ENCODE measurements at places on chromosomes 1 and 21.
A peak's percentile ranks its signal among the peaks of the same experiment; 100 is the strongest.

GRCh38 chr1:91997607-91998195 lies 32.1 kb upstream of the EPHX4 start:
- no peak overlapping the region for H3K27ac ChIP-seq
- H3K27me3 ChIP-seq: no peaks in the 10 kb centered on the region
- no peaks in the 10 kb centered on the region for H3K4me1 ChIP-seq
- no peak overlapping the region for H3K4me3 ChIP-seq
- no peak for DNase-seq
- no peaks in the 10 kb centered on the region for H3K36me3 ChIP-seq

DNA sequence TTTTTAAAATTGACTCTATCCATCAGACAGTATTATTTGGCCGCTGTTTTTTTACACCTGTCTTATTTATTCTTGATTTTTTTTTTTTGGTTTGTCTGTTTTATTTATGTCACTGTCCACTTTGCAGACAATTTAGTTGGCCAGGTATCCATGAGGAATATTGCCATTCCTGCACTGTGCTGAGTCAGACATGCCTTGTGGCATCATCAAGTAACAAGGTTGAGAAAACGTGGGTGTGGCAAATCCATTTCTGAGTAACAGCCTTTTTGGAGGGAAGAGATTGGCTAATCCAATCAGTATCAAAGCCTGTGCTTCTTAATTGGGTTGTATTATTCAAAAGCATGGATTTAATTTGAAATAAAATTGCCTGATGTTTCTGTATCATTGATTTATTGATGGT lies 463.1 kb downstream of the USP25 start:
- H3K4me3 ChIP-seq: no peak overlapping the region
- H3K4me1 ChIP-seq: peaks cover 4% of the 10 kb centered on the region
- no peak for DNase-seq

- H3K27me3 ChIP-seq: no peaks in the 10 kb centered on the region
- no peak overlapping the region for H3K4me3 ChIP-seq
- no peaks in the 10 kb centered on the region for H3K4me1 ChIP-seq
- no peak for DNase-seq
- H3K27ac ChIP-seq: no peak overlapping the region
Measured at GRCh38 chr21:32372755-32373154, 20.1 kb downstream of the URB1 start.

DNA sequence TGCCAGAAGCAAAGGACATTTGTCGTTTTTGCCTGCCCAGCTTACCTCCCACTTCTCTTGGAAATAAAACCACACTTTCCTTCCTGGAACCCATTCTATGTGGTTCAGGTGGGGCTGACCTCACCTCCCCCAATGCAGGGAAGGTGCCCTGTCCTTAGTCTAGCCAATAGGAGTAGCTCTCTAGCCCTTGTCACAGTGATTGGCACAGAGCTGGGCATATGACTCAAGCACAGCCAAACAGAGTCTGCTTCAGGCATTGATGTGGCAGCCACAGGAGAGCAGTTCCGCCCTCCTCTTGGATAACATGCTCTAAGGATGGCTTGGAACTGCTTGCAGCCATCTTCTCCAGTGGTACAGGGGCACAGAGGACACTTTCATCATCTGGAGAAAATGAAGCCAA lies 134.0 kb downstream of the LRIG2 start:
- H3K27me3 ChIP-seq: peaks cover 6% of the 10 kb centered on the region
- H3K4me1 ChIP-seq: peaks cover 8% of the 10 kb centered on the region
- peaks cover 2% of the 10 kb centered on the region for H3K36me3 ChIP-seq
- H3K27ac ChIP-seq: no peak overlapping the region

DNA sequence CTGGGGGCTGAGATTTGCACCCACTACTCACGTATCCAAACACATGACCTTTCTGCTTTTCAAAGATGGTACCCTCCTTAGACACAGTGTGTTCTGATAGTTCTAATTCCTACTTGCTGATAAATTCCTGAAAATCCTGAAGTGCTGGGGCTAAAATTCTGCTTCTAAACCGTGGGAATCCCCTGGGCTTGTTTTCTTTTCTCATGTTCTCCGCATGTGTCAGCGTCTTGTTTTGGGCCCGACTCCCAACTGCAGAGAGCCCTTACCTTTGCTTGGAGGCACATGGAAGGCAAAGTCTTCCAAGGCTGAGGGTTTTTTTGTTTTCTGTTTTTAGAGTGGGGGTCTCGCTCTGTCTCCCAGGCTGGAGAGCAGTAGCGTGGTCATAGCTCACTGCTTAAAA lies 27.2 kb downstream of the PSMG1 start:
- H3K4me1 ChIP-seq: no peaks in the 10 kb centered on the region
- DNase-seq: no peak
- H3K27ac ChIP-seq: no peak overlapping the region
- H3K36me3 ChIP-seq: no peaks in the 10 kb centered on the region
- no peak overlapping the region for H3K4me3 ChIP-seq

- H3K36me3 ChIP-seq: peaks cover 5% of the 10 kb centered on the region
- peaks cover 18% of the 10 kb centered on the region for H3K4me1 ChIP-seq
- no peak for DNase-seq
- H3K27ac ChIP-seq: no peak overlapping the region
Measured at GRCh38 chr1:241612533-241613477, 27.4 kb downstream of the CHML start.

DNA sequence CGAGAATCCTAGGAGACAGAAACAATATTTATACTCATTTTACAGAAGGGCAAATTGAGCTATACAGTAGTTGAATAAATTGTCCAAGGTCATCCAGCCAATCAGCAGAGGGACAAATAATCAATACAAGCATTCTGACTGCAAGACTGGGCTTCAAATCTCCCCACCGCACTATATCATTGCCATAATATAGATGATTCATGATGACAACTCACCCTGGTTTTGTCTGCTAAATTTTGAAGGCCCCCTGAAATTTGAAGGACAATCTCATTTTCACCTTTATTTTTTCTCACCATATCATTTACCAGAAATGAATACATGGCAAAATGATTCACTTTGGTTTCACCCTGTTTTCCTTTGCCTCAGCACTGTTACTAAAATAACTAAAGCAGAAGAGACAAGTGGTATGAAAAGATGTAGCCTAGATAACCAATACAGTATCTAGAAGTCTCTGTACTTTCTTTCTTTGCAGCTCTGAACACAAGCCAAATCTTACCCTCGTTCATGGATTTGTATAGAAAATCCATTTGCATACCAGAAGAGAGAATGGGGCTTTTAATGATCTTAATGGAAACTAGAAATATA lies 292.5 kb downstream of the TTLL7 start:
- H3K36me3 ChIP-seq: no peaks in the 10 kb centered on the region
- H3K27me3 ChIP-seq: no peaks in the 10 kb centered on the region
- DNase-seq: no peak
- no peaks in the 10 kb centered on the region for H3K4me1 ChIP-seq
- H3K4me3 ChIP-seq: no peak overlapping the region
- H3K27ac ChIP-seq: no peak overlapping the region

GRCh38 chr21:34522284-34522683 lies 10.3 kb upstream of the KCNE1 start:
- DNase-seq: no peak
- H3K4me3 ChIP-seq: no peak overlapping the region
- H3K27ac ChIP-seq: no peak overlapping the region
- peaks cover 5% of the 10 kb centered on the region for H3K4me1 ChIP-seq

DNA sequence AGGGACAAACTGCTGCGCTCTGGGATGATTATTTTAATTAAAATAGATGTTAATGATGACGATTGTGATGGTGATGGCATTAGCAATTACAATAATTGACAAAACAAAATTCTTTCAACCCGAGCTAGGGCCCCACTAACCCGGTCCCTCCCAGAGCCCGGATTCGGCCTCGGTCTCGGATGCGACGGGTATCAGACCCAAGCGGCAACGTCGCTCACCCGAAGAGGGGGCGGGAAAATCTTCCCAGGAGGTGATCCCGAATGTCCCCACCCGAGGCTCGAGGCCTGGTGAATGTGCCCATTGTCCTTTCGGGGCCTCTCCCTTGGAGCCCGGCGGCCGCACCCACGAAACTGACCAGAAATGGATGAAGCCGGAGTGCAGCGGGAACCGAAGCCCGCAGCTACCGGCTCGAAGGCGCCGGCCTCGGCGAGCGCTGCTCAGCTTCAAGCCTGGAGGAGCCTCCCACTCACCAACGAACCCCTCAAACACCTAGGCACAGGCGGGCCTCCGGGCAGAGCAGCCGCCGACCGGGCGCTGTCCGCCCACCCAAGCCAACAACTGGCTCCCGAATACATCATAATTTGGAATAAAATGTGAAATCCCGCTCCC lies 1.2 kb downstream of the TAL1 start:
- no peak overlapping the region for H3K27ac ChIP-seq
- DNase-seq: no peak
- H3K4me1 ChIP-seq: peaks cover 16% of the 10 kb centered on the region

- H3K4me1 ChIP-seq: no peaks in the 10 kb centered on the region
- no peak overlapping the region for H3K4me3 ChIP-seq
- H3K36me3 ChIP-seq: no peaks in the 10 kb centered on the region
- H3K27ac ChIP-seq: no peak overlapping the region
- H3K27me3 ChIP-seq: peaks cover 6% of the 10 kb centered on the region
Measured at GRCh38 chr1:162303004-162303344, 73.7 kb downstream of the SPATA46 start.

- peaks cover 15% of the 10 kb centered on the region for H3K4me1 ChIP-seq
- H3K27ac ChIP-seq: peak overlapping the region; percentile 84
- peaks cover 6% of the 10 kb centered on the region for H3K36me3 ChIP-seq
- peaks cover 15% of the 10 kb centered on the region for H3K27me3 ChIP-seq
- H3K4me3 ChIP-seq: peak overlapping the region; percentile 92
Measured at GRCh38 chr1:201153474-201154388, 543 bp downstream of the TMEM9 start.

- peaks cover 22% of the 10 kb centered on the region for H3K36me3 ChIP-seq
- peaks cover 58% of the 10 kb centered on the region for H3K4me1 ChIP-seq
- H3K4me3 ChIP-seq: peak overlapping the region; percentile 58
- H3K27ac ChIP-seq: peak overlapping the region; percentile 98
- H3K27me3 ChIP-seq: no peaks in the 10 kb centered on the region
- no peak for DNase-seq
Measured at GRCh38 chr1:198679535-198680173, 40.8 kb downstream of the PTPRC start.

DNA sequence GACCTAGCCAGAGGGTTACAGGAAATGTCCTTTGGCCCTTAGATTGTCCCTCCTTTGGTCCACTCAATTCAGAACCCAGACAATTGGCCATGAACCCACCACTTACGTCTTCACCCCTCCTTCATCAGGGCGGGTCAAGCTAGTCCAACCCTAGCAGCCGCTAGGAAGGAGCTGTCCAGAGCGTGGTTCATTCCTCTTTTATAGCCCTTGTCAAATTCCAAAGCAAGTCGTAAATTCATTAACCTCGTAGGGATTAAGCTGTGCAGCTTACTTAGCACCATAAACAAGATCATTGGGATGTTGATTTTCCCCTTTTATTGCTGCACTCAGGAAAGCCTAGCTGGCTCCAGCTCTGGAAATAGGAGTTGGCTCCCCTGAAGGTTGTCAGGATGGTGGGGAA lies 90.1 kb downstream of the TMEM53 start:
- H3K36me3 ChIP-seq: no peaks in the 10 kb centered on the region
- H3K27ac ChIP-seq: no peak overlapping the region
- no peaks in the 10 kb centered on the region for H3K4me1 ChIP-seq

DNA sequence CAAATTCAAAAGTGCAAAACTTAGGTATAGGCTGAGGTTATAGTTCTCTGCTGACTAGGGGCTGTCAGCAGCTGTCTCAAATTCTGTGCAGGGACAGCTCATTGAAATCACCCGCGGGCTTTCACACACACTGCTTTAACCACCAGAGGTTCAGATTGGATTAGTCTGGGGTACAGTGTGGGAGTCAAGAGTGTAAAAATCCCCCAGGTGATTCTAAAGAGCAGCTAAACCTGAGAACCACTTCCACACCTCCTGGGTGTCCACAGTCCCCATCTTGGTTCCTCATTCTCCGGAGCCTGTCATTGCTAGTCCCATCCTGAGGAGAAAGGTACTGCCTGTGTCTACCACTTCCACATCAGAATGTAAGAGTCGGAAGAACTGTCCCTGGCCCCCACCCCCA lies 9.9 kb upstream of the TDRD10 start:
- no peaks in the 10 kb centered on the region for H3K36me3 ChIP-seq
- no peaks in the 10 kb centered on the region for H3K27me3 ChIP-seq
- H3K4me3 ChIP-seq: no peak overlapping the region
- H3K4me1 ChIP-seq: peaks cover 42% of the 10 kb centered on the region
- DNase-seq: no peak
- peak overlapping the region; percentile 15 for H3K27ac ChIP-seq

DNA sequence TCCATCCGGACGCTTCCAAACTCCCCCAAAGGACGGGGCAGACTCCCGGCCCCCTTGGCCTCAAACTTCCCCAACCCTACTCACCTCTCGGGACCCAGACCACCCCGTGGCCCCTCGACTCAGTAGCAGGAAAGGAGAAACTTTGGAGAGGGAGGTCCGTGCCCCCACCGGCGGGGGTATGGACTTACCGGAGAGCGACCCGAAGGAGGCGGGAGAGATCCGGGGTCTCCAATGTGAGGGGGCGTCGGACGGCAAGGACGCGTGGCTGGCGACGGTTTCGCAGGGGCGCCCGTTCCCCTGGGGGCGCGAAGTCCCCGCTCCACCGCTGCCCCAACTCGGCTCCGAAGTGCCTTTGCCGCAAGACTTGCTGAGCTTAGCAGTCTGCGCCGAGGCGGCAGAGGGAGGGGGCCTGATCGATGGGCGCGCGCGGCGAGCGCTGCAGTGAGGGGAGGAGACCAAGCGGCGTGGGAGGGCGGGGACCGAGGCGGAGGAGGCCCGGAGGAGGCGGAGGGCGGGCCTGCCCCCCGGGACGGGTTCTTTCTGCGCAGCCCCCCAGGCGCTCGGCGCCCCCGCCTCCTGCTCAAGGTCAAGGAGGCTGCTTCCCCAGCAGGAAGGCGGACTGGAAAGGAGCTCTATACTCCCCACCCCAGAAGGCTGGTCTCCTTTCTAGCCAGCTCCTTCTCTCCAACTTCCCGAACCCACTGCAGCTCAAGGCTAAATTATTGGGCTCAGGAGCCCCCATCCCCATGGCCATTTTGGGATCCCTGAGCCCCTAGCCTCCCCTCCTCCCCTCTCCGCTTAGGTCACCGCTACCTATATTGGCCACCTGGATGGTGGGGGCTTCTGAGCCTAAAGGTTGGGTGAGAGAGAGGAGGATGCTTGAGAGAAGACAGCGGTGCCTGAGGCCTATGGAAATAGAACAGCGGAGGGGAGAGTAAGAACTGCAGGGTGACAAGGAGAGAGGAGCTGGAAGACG lies at the start of gene SYT2:
Gene SYT2, minus strand, starts transcription at position 385 of the 976 bp plus-strand sequence. CDS start 104,682 bp downstream, outside the sequence.
- H3K4me1 ChIP-seq: peaks cover 12% of the 10 kb centered on the region
- no peaks in the 10 kb centered on the region for H3K36me3 ChIP-seq
- H3K27me3 ChIP-seq: peaks cover 27% of the 10 kb centered on the region
- H3K27ac ChIP-seq: no peak within 1 kb of the TSS
- no peak for DNase-seq

DNA sequence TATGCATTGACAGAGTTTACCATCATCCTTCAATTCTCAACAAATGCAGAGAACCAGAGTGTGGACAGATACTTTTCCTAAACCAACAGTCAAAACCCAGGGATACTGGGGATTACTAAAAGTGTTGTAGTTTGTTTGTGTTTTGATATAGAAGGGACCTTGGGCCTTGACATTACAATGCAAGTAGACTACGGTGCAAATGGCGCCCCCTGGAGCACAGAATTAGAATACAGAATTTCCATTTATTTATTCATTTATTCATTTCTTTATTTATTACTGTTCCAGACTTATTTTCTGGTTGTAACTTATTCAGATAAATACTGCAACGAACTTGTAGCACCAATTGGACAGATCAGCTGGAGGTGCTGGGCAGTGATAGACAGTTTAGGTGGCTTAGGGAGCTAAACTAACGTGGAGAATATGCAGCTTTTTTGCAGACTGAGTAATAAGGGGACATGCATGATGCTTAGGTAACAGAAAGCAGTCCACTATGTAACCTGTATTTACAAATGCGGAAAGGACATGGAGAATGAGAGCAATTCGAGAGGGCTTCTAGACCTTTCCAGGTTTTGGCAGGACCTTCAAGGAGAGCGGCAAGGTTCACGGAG lies 42.6 kb downstream of the KIRREL1 start:
- no peak overlapping the region for H3K27ac ChIP-seq
- H3K4me1 ChIP-seq: no peaks in the 10 kb centered on the region
- H3K27me3 ChIP-seq: peaks cover 17% of the 10 kb centered on the region
